T-helper 1 cell (primary cell): ENCODE measurements at places on chromosomes 6 and 20.

DNA sequence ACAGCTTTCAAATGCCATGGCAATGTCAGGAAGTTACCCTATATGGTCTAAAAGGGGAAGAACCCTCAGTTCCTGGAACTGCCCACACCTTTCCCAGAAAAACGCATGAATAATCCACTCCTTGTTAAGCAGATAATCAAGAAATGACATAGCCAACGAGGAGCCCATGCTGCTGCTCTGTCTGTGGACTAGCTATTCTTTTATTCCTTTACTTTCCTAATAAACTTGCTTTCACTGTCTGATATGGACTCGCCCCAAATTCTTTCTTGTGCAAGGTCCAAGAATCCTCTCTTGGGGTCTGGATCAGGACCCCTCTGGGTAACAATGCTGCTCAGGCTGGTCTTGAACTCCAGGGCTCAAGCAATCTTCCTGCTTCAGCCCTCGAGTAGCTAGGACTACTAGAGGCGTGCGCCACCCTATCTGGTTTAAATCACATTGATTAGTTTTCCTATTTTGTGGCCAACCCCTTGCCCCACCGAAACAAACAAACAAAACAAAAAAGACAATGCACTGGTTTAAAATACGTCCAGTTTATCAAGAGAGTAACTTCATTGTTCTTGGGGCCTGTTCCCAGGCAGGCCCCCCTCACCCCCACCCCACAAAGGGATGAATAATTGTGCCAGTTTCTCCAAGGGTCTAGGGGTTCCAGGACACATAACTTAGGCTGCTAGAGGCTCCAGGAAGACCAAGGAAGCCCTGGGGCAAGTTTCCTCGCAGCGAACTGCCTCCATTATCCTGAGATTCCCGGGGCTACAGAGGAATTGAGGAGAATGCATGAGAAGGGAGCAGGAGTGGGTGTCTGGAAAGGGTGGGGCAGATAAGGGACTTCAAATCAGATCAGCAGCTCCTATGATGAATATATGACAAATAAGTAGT, 10.1 kb upstream of the AKAP12 start:
- no peak for DNase-seq

DNA sequence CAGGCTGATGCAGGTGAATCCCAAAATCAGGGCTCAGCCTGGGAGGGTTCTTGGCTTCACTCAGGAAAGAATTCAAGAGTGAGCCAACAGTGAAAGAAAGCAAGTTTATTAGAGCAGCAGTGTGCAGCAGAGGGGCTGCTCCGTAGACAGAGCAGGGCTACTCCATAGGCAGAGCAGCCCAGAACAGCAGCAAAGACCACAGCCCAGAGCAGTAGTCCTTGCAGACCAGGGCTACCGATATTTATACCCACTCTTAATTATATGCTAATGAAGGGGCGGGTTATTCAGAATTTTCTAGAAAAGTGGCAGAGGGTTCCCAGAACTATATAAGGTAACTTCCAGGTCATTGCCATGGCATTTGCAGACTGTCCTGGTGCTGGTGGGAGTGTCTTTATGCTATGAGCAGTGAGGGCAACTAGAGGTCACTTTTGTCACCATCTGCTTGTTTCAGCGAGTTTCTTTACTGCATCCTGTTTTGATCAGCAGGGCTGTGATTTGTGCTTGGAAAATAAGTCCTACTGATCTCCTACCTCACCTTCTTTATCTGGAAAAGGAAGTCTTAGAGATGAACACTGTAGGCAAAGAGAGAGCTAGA, 39.8 kb upstream of the PTPN1 start:
- DNase-seq = no peak

- DNase-seq = no peak
These were observed 229.7 kb downstream of the LAMA2 start for GRCh38 chr6:129112591-129112990.

- DNase-seq = no peak
These were observed 3.9 kb downstream of the EYA4 start for GRCh38 chr6:133245007-133245406.

DNA sequence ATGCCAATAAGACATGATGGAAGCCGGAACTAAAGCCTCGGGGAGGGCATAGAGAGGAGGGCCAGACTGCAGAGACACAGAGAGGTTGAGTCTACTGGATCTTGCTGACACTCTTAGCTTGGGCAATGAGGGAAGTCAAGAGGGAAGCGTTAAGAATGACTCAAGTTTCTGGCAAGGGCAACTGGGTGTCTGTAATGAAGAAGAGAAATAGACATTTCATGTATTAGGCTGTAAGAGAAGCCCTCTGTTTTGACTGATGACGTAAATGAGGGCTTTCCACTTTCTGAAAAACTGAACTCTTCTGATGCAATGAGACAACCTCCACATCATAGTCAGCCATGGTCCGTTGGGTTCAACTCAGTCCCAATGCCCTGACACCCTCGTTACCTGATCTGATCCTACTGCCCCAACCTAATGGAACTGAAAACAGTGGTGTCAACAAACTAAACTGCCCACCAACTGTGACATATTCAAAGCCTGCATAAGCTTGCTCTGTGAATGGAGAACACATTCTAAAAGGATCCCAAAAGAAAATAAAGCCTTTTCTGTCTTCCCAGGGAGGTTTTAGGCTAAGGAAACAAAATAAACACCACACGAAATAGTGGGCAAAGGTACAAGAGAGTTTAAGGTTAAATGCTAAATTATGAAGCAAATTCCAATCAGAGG, 45.8 kb upstream of the PNRC1 start:
- DNase-seq = no peak

DNA sequence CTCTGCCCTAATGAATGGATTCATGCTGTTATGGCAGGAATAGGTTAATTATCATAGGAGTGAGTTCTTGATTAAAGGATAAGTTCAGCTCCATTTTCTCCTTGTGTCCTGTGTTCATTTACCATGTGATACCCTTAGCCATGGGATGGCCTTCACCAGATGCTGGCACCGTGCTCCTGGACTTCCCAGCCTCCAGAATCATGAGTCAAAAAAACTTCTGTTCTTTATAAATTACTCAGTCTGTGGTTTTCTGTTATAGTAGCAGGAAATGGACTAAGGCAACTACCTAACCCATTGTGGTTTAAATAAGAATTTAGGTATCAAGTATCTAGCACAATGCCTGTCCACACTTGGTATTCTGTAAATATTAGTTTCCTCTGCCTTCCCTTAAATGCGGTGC, 223.5 kb downstream of the MEI4 start:
- no peak for DNase-seq

- DNase-seq = peak; percentile 35
These were observed 1.0 kb downstream of the CALHM6 start for GRCh38 chr6:116461932-116462885.

- DNase-seq = peak; percentile 70
These were observed 5.4 kb downstream of the SYS1 start for GRCh38 chr20:45368221-45368980.

DNA sequence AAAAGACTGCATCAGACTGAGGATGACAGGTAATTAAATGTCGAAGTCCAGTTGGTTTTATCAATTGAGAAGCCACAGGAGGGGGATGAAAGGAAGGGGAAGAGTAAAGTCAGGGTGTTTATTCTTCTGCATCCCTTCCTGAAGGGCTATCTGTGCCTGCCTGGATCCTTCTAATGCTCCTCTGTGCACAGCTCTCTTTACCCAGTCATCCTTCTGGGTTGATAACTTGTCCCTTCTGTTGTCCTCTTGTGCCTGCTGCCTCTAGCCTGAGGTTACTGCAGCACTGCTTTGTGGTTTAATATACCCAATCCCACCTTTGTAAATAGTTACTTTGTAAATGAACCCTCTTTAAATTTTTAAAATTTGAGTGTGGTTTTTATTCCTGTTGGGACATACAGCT, 1127.3 kb downstream of the EPHA7 start:
- DNase-seq = no peak
